ENCODE measurements at places on chromosomes 16 and 17.

GRCh38 chr16:3880623-3881498, at the start of gene CREBBP:
Gene CREBBP, minus strand, starts transcription at chr16:3880713. Its CDS starts 797 bp downstream, at chr16:3879916.
- DNase-seq, result no peak

- DNase-seq, result no peak
Measured at GRCh38 chr16:48029768-48030167, 126.0 kb downstream of the ABCC12 start.

DNA sequence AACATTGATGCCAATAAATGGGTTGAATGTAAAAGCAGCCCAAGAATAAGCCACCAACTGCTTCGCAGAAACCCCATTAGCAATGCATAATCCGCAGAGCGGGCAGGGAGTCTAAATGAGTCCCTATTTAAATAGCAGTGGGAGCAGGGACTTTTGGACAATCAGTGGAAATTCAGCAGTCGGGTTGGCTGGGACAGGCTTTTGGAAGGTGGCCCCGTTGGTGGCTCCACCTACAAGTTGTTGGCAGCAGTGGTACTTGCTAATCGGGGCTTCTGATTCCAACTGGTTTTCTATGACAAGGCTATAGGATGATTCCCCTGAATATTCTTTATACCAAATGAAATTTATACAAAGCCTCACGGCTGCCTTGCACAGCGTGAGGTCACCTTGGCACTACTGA, 86.3 kb downstream of the WDR59 start:
- no peak for DNase-seq

GRCh38 chr16:31568577-31569359, 41.1 kb downstream of the AHSP start:
- no peak for DNase-seq

GRCh38 chr16:89722392-89723278, 1.3 kb downstream of the ZNF276 start:
- peak; percentile 59 for DNase-seq

GRCh38 chr16:24102209-24102660, 153.9 kb upstream of the CACNG3 start:
- no peak for DNase-seq

DNA sequence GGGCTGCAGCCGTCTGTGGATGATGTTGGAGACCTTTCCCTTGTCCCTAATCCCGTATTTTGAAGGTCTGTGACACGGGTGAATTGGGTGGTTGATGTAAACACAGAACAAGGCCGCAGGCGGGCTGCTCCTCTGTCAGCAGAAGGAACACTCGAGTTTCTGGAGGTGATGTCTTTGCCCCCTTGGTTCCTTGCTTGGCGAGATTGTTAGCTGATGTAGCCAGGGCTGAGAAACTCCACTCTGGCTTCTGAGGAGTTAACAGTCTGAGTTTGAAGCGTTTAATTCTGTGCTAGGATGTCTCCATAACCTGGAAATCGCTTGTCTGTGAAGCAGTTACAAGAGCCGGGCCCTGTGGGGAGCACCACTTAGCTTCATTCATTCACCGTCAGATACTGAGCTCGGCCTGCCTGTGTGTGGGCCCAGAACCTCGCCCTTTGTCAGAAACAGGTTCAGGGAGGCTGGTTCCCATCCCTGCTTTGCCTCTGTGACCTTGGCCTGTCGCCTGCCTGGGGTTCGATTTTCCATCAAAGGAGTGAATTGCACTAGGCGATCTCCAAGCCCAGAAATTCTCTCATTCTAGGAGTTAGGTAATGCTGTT, 1.3 kb downstream of the MAPK8IP3 start:
- no peak for DNase-seq

DNA sequence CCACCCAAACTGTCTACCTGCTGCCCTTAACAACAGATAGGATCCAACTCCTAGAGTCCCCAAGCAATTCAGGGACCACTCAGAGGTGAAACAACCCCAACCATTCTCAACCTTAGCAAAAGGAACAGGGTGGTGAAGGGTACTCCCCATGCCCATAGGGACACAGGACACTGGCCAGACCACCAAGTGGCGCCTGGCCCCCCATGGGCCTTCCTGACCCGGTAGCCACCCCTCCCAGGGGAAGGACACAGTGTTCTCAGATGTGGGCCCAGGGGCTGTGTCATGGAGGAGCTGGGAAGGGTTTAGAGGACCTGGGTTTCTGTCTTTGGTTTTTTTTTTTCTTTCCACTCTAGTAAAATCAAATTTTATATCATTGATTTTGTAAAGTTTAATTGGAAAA, 9.7 kb upstream of the SLC25A39 start:
- no peak for DNase-seq

GRCh38 chr16:80527297-80527696, 13.5 kb upstream of the DYNLRB2 start:
- no peak for DNase-seq

DNA sequence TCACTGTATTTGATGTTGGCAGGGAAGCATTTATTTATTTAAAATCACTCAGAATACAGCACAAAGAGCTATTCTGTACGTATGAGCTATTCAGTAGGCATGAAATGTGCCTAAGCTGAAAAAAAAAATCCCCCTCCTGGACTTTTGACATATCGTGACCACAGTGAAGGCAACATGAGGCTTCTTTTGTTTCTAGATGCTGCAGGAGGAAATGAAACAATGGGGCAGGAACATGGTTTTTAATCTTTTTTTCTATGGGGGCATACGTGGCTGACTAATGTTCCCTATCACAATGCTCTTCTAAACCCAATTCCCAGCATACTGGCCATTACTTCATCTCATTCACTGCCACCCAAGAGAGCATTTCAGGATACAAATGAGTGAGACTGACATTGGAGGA, 191.0 kb upstream of the PMFBP1 start:
- no peak for DNase-seq

- DNase-seq, result no peak
Measured at GRCh38 chr16:49697631-49698452, 158.1 kb downstream of the ZNF423 start.

- no peak for DNase-seq
Measured at GRCh38 chr17:57375770-57376225, 119.5 kb downstream of the MSI2 start.

GRCh38 chr16:25580041-25580440, 111.7 kb upstream of the HS3ST4 start:
- DNase-seq, result no peak

GRCh38 chr17:69551212-69552010, 136.9 kb downstream of the MAP2K6 start:
- DNase-seq, result no peak

DNA sequence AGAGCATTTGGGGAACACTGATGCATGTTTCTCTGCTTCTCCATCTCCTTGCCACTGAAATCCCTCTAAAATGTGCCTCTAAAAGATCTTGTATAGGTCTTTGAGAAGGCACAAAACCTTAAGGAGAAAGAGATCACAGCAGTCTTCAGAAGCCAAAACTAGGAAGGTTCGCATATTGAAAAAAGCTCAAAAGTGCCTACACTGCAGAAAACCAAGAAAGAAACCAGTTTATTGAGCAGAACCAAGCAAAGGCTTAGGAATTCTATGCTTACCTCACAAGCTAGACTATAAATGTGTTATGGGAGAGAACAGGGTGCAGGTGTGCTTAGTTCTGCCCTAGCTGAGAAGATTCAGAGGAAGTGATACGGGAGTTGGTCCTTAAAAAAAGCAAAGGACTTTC, 16.6 kb downstream of the DGKE start:
- DNase-seq, result no peak

DNA sequence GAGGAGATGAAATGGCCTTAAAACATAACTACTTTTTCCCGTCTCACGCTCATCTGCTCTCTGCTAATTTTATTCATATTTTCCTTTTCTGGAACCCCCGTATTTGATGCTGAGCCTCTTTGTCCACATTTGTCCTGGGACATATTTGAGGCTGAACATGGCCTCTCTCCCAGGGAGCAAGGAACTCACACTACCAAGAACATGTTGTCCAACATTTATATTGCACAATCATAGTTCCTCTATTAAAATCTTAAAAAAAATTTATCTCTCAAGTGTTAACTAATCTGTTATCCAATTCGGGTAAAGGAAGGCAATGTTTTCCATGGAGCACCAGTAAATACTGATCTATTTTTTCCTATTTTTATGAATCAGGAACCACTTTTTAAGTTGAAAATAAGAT, 60.2 kb downstream of the CMC2 start:
- DNase-seq, result no peak

- DNase-seq, result no peak
Measured at GRCh38 chr17:76080768-76081287, 1.8 kb downstream of the ZACN start.

DNA sequence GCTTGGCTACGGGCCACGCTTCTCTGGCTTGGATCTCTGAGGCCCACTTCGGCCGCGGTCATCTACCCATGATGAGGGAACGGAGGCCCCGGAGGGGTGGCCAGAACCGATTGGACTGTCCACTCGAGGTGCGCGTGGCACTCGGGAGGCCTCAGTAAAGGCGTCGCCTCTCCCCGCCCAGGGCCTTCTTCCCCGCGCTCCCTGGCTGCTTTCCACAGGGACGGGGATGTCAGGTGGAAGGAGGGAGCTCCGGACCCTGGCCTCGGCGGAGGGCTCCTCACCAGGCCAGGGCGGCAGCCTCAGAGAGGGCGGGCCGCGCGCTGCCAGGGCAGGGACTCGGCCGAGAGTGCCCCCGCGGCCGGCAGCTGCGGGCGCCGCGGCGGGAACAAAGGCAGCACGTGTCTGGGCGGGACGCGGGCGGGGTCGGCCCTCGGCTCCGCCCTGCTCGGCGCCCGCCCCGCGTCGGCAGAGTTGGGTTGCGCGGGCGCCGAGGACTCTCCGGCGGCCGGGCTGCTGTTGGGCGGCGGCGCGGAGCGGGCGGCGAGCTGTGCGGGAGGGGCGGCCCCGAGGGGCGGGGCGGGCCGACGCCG, 587 bp upstream of the CDK5R1 start:
- DNase-seq, result no peak

DNA sequence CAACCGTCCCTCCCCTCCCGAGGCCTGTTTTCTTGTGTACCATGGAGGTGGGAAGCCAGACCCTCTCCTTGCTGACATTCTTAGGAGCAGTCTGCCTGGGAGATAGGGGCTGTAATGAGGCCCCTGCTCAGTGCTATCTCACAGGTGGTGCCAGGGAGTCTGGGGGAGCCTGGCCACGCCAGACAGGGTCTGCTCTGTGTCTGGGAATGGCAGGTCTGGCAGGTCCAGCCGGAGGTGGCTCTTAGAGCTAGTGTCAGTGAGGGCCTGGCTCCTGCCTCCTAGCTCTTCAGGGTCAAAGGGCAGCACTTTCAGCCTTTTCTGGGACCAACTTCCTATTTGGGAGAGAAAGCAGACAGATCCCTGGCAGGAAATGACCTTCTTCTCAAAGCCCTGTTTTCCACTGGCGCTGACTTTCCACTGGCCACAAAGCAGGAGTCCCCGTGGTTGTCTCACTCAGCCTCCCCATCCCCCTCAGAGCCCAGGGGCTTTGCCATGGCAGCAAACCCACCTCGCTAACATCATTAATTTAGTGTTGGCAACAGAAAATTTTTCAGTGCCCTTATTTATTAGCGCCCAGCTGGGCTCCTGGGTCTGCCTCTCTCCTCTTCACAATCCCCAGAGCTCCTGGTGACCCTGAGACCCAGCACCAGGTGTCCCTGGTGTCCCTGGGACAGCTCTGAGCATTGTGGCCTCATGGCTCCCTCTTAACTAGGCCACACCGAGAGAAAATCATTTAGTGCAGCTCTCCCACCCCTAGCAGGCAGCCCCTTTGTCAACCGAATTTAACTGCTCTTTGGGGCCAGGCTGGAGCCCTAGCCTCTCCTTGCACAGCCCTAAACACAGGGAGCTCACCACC, 24.0 kb upstream of the DOK4 start:
- DNase-seq, result no peak

DNA sequence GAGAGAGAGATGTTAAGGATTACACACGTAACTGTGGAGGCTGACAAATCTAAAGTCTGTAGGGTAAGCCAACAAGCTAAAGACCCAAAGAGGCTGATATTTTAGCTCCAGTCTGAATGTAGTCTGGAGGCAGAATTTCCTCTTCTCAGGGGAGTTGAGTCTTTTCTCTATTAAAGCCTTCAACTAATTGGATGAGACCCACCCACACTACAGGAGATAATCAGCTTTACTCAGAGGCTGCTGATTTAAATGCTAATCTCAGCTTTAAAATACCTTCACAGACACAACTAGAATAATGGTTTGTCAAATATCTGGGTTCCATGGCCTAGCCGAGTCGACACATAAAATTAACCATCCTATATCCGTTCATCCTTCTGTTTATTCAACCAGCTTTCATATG, 204.3 kb upstream of the PSMD7 start:
- no peak for DNase-seq

DNA sequence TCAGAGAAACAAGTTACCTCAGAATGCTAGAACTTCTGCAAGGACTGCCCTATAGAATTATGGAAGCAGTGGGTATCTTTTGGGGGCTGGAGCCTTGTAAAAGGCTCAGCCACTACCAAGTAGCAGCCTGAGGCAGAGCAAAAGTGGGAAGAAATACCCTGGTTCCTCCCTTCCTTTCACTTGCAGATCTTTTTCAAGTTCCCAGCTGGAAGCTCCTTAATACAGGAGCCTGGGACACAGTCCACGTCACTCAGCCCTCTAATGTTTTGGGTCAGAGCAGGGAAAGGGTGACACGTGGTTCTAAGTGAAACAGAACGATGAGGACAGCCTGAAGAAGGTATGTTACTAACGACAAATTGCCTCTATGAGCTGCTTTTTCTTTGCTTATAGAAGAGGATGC, 93.1 kb downstream of the CNTNAP4 start:
- no peak for DNase-seq

GRCh38 chr17:65557349-65558310, 3.8 kb downstream of the AXIN2 start:
- DNase-seq, result no peak

- no peak for DNase-seq
Measured at GRCh38 chr17:1143573-1143972, 36.2 kb downstream of the ABR start.

DNA sequence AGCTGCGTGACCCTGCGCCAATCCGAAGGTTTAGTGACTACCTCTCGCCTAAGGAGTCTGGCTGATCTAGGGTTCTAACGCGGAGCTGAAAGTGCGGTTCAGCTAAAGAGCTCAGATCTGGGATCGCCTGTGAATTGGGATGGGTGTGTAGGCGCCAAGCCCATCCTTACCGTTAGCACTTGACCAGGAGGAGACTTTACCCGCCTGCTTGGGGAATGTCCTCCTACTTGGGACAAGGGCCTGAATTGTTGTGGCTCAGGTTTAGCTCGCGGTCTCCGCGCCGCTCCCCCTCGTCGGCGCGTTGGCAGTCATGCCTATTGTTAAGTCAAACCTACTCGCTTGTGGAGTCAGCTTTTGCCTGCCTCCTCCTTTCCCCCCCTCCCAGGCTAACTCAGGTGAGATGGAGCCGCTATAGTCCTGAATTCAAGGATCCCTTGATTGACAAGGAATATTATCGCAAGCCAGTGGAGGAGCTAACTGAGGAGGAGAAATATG, 480 bp downstream of the MRPS7 start:
- DNase-seq, result no peak

GRCh38 chr16:21949713-21950260, 3.4 kb upstream of the UQCRC2 start:
- no peak for DNase-seq

GRCh38 chr16:9256196-9256595, 164.8 kb downstream of the HAPSTR1 start:
- DNase-seq, result no peak

DNA sequence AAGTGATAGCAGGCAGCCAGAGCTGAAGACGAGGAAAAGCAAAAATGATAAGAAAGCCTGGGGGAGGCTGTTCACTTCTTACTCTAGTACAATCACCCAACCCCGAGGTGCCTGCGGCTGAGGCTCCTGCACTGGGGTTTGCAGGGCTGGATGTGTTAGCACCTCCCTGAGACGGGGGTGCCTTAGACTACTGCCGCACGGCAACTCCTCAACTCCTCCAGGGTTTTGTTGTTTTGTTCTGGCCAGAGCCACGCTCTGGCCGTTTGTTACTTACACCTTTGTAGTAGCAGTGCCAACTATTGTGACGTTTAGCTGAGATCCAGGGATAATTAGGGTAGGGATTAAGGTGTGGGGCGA, 51.5 kb downstream of the LDHD start:
- DNase-seq, result no peak
